ENCODE measurements at places on chromosomes 3 and 15.
A peak's percentile ranks its signal among the peaks of the same experiment; 100 is the strongest.

DNA sequence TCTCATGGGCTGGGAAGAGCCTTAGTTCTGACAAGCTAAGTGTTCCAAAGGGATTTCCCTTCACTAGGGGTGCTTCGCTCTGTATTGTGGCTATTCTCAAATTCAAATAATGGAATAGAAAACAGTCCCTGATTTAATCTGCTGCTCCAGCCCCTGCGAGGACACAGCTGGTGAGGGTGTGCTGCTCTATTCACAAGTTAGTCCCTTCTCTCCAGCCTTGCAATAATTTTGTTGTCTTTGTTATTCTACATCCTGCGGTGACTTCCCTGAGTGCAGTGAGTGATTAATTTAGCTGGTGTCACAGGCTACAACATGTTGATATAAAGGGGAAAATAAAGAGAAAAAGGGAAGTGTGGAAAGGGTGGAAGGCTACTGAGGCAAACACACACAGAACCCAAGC, 180.5 kb upstream of the VEPH1 start:
- DNase-seq = no peak

GRCh38 chr3:139909811-139910210, 25.2 kb upstream of the CLSTN2 start:
- no peak for DNase-seq

- DNase-seq = peak; percentile 57
Observed at GRCh38 chr3:23663661-23664186, 142.0 kb upstream of the UBE2E1 start.

DNA sequence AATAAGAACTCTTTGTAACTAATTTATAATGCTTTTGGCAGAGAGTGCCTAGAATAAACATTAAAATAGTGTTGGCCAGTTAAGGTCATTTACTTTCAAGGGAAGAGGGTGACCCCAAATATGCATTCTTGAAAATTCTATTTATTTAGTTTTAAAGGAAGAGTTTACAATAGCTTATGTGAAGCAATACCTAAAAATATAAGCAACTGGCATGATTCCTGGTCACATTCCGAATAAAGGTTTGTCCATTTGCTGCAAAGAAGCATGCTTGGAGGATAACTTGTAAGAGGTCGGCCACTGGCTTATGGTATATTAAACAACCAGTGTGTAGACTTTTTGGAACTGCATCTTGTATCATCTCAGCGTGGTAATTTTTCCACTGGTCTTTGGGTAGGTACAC, 10.2 kb downstream of the MITF start:
- DNase-seq = no peak

GRCh38 chr3:127174284-127174683, 18.6 kb upstream of the PRR23E start:
- DNase-seq = no peak

DNA sequence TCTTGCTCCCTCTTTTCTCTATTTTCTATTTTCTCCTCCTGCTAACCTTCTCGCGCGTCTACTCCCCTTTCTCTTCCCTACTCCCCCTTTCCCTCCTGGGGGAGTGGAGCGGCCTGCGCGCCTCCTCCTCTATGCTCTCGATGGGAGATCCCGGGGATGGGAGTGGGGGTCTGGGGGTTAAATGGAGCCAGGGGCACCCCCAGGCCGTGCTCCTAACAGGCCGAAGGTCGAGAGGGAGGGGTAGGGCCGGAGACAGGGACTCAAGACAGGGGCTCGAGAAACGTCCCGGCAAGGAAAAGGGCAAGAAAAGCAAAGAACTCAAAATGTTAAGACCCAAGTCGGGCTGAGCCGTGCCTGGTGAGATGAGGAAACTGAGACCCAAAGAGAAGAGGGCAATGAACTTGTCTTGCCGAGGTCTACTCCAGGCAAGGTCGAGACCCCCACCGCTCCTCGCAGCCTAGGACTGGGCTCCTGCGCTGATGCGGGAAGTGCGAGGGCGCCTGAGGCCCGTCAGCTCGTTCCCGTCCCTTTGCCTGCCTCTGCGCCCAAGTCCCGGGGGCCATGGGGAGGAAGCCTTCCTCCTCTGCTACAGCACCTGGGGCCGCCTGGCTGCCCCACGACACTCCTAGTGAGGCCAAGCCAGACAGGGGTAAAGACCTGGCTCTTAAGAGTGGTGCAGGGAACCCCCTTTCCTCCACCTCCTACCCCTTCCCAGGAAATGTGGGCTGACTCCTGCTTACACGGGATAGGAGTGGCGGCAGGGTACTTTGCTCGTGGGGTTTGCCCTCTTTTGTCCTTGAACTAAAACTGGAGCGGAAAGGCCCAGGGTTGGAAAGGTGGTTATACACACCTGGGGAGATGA, 770 bp upstream of the MEGF11 start:
- DNase-seq = no peak

GRCh38 chr15:39588531-39589192, 7.8 kb downstream of the THBS1 start:
- peak; percentile 34 for DNase-seq

DNA sequence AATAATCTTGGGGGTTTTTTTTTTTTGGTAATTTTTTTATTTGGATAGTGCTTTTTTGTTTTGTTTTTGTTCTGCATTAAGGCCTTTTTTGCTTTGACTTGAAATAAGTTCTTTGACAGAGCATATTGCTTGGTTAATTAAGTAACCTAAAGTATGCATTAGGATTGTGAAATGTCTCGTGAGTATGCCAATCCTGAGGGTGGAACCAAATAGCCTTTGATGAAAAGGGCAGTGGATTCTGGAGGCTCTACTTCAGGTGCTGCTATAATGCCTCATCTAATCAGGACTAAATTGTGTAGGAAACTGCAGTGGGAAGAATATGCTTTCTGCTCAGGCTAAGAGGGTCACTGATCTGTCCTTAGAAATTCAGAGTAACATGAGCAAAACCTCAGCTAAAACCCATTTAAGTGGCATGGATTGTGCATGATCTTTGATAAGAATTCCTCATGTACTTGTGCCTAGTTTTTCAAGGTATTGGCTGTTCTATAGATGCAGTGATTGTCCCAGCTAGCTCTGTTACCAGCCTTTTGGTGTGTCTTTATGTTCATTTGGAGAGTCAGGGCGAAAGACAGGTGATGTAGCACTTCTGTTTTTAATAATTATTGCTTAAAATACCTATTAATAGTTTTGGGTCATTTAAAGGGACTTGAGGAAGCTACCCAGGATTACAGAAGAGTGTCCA, 15.4 kb downstream of the CDV3 start:
- DNase-seq = no peak

- no peak for DNase-seq
Observed at GRCh38 chr15:74328331-74329056, 39.0 kb downstream of the CYP11A1 start.

GRCh38 chr3:70982700-70983140, 600.8 kb downstream of the FOXP1 start:
- peak; percentile 86 for DNase-seq

GRCh38 chr15:90840954-90841353, 27.4 kb upstream of the FURIN start:
- no peak for DNase-seq

GRCh38 chr3:30078736-30079135, 527.7 kb upstream of the TGFBR2 start:
- no peak for DNase-seq

GRCh38 chr15:97708252-97708651, 252.3 kb upstream of the ARRDC4 start:
- DNase-seq = no peak

GRCh38 chr15:26772154-26773066, at the start of gene GABRB3:
GABRB3 (minus strand) TSS chr15:26773066.
- no peak for DNase-seq

DNA sequence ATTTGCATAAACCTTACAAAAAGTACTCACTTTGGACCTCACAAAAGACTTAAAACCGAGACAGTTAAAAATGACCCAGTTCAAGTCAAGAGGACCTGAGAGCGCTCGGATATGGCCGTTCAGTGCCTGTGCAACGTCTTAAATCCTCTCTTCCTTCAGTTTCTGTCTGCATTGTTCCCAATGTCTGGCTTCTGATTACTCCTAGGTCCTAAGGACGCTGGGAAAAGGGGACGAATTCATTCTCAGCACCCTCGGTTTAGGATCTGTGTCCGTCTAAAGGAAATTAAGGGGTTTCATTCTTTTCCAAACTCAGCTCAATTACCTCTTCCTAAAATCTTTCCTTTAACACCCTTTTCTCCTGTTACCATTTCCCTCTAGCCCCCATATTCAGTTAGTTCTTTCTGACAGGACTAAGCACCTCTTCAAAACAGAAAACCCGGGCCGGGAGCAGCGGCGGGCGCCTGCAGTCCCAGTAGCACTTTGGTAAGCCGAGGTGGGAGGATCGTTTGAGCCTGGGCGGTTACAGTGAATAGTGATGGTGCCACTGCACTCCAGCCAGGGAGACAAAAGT, 970 bp downstream of the DPPA4 start:
- DNase-seq = peak; percentile 2

GRCh38 chr15:93185796-93186195, 96.8 kb upstream of the RGMA start:
- DNase-seq = no peak

GRCh38 chr3:133797396-133798105, 8.1 kb upstream of the SRPRB start:
- DNase-seq = peak; percentile 22

DNA sequence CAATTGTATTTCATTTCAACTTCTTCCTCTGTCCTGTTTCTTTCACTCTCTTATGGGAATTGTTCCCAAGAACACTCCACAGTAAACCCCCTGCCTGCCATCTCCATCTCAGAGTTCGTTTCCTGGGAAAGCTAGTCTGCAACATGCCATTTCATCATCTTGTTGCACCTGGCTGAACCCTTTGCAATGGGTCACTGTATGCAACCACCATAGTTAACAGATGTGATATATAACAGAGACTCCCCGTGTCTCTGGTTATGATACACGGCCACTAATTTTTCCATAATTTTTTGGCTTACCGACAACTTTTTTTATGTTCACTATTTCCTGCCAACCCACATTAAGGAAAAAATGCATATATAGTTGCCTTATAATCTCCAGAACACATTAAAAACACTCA, 95.5 kb downstream of the CHST2 start:
- DNase-seq = no peak

GRCh38 chr15:33852094-33852493, 116.2 kb upstream of the CHRM5 start:
- DNase-seq = peak; percentile 79

- DNase-seq = no peak
Observed at GRCh38 chr15:47404877-47405276, 312.4 kb upstream of the SEMA6D start.

DNA sequence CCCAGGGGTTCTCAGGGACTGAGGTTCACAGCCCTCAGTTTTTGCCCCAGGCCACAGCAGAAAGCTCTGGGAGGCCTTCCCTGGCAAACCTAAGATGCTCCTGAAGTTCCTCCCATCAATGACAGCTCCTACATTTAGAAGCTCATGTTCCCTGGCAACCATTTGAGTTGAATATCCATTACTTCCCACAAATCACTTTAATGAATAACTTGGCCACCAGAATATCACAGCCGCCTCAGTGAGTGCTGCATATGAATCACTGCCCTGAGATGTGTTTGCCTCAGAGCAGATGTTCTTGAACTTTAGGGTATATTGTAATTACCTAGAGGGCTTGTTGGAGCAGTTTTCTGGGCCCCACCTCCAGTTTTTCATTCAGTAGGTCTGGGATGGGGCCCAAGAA, 27.4 kb downstream of the SLCO2A1 start:
- DNase-seq = peak; percentile 53

GRCh38 chr15:89099968-89100367, 11.7 kb downstream of the ABHD2 start:
- no peak for DNase-seq

DNA sequence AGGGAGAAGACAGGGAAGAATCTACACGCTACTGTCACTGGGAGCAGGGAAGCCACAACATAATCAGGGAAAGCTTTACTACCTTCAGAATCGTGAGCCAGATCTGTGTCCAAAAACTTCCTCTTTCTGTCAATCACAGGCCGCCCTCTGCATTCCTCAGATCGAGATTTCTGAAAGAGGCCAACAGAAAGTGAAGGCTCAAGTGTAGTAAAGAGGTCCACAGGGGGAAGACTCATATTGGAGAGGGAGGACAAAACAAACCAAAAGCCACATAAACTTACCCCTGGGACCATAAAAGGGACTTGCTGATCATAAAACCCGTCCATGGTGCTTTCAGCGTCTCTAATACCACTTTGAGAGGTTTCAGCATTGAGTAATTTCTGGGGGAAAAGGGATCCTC, 3.3 kb downstream of the ETV5 start:
- no peak for DNase-seq

- DNase-seq = no peak
Observed at GRCh38 chr3:134643150-134643675, 7.6 kb downstream of the KY start.

DNA sequence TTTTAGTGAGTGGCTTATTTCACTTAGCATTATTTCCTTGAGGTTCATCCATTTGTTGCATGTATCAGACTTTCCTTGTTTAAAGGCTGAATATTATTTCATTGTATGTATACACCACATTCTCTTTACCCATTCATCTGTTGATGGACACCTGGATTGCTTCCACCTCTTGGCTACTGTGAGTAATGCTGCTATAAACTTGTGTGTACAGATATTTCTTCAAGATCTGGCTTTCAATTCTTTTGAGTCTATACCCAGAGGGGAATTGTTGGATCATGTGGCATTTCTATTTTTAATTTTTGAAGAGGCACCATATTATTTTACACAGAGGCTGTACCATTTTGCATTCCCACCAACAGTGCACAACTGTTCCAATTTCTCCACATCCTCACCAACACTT, 313.5 kb downstream of the RPLP1 start:
- DNase-seq = peak; percentile 21

GRCh38 chr15:28107111-28107903, 8.2 kb upstream of the OCA2 start:
- peak; percentile 41 for DNase-seq

GRCh38 chr3:195259154-195259474, 11.8 kb downstream of the XXYLT1 start:
- DNase-seq = peak; percentile 70

DNA sequence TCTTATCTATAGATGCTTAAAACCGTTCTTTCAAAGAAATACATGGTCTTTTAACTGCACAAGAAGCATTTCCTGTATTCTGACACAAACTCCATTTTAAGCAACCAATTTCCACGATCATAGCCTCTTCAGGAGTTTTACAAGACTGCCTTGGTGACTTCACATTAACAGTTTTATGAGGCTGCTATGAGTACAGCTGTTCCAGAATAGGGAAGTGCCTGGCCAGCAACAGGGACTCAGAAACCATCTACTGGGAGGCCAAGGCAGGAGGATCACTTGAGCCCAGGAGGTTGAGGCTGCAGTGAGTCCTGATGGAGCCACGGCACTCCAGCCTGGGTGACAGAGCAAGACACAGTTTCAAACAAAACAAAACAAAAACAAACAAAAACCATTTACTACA, 78.4 kb downstream of the B3GNT5 start:
- no peak for DNase-seq

Data from fibroblast of the aortic adventitia (primary cell).